Stimulated activated CD8-positive, alpha-beta memory T cell treated with anti-CD3 and anti-CD28 coated beads, Interleukin-7, amount 100 ng/mL, for 1 hour (primary cell): ENCODE measurements at places on chromosomes 2 and 18.

DNA sequence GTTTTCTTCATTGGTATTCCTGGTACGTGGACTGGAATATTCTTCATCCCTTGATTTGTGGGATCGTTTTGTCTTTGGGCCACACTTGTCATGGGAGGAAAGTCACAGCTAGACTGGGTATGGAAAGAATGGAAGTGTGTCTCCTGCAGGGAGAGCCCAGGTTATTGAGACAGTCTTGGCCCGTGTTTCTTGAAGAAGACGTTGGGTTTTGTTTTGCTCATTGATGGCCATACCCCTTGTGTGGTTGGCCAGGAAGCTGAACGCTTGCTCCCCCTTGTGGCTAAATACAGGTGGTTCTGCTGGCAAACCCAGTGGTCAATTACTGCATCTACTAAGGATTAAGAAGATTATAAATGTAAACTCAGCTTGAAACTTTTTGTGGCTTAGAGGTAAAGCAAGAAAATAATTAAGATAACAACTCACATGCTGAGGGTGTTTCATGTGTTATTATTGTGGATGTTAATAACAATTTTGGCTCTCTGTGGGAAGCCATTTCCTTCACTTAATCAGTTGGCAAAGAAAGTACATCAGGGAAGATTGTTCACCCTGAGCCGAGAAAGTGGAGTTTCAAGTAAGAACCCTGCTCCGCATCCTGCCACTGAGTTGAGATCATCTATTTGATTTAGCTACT, 91.8 kb downstream of the NEDD4L start:
- DNase-seq = no peak

DNA sequence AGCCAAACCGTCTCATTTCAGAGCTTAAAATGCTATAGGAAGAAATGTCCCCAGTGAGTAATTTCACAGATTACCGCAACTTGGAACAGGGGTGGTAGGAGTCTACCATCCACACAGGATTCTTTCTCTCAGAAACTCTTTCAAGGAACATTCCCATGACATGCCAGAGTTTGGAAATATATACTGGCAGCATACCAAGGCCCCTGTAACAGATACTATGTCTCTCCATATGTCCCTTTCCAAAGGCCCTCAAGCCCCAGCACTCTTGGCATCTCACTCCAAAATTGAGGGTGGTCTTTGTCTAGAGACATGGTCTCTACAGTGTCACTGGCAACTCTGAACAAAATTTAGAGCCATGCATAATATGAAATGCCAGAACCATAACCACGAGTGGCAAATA, 11.0 kb downstream of the FIGLA start:
- DNase-seq = no peak

DNA sequence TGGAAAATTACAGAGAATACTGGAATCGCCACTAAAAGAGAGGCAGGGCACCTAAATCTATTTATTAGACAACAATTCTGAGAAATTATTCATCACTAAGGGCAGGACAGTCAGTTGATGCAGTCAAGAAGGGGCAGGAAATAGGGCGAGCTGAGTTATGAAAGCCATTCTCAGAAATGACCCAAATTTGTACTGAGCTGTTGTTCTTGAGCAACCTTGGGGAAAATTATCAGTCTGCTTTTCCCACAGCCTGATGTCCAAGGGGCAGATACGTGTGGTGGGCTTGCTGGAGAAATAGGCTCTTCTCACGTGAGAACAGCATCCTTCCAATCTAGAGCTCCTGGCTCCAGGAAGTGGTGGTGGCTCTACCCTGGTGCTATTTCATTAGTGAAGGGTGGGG, 38.6 kb downstream of the STON1 start:
- no peak for DNase-seq

DNA sequence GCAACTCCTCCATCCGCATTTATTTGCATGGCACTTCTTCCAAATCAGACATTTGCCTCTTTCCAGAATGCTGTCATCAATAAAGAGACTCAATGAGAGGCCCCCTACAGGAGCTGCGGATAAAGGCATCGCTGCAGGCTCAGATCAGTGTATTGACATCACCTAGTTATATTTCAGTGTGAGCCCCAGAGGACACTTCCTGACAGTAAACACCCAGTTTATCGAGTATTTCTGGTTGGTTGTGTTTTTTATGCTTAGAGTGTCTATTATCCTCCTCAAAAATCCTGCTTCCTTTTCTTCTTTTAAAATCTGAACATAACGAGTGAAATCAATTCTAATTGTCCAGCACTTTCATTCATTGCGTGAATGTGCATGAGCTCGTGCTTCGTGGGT, 38.8 kb downstream of the NRP2 start:
- DNase-seq = no peak

GRCh38 chr2:129763966-129764365, 215.5 kb upstream of the RAB6C start:
- DNase-seq = no peak

DNA sequence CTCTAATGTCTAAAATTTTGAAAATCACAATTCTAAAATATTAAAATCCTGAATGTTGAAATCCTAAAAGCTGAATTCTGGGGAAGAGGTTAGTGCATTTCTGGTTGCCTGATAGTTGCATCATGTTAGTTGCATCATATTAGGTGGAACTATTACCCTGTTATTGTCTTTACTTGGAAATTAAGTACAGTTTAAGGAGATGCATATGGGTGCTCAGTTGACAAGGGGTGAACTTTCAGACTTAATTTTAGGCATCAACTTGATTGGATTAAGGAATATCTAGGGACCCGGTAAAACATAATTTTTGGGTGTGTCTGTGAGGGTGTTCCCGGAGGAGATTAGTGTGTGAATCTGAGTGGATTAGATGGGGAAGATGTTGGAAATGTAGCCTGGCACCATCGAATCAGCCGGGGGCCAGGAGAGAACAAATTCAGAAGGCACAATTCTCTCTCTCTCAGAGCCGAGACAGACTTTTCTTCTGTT, 409.8 kb downstream of the PLCL1 start:
- DNase-seq = no peak

- no peak for DNase-seq
Measured at GRCh38 chr2:21245565-21245964, 121.8 kb downstream of the TDRD15 start.
